ENCODE measurements at places on chromosomes 3 and 15.
A peak's percentile ranks its signal among the peaks of the same experiment; 100 is the strongest.

- DNase-seq: no peak
Measured at GRCh38 chr15:93719921-93720351, 511.4 kb upstream of the MCTP2 start.

- no peak for DNase-seq
Measured at GRCh38 chr3:88713233-88713691, 394.2 kb upstream of the EPHA3 start.

- DNase-seq: no peak
Measured at GRCh38 chr3:150414258-150414657, 6.2 kb downstream of the TSC22D2 start.

GRCh38 chr3:115099134-115099985 lies 47.7 kb downstream of the ZBTB20 start:
- no peak for DNase-seq

- no peak for DNase-seq
Measured at GRCh38 chr15:78256044-78256437, 8.3 kb upstream of the DNAJA4 start.

- DNase-seq: no peak
Measured at GRCh38 chr3:143054011-143054410, 52.6 kb downstream of the U2SURP start.

- no peak for DNase-seq
Measured at GRCh38 chr15:94305133-94305532, 73.8 kb downstream of the MCTP2 start.

GRCh38 chr3:129632056-129632455 lies 25.6 kb upstream of the PLXND1 start:
- no peak for DNase-seq

DNA sequence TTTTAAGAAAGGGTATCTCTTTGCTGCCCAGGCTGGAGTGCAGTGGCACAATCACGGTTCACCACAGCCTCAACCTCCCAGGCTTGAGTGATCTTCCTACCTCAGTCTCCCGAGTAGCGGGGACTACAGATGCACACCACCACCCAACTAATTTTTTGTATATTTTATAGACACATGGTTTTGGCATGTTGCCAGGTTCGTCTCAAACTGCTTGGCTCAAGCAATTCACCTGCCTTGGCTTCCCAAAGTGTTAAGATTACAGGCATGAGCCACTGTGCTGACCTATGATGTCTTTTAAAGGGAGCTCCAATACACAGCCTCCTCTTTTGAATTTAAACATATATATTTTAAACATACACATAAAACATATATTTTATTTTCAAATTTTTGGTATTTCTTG lies 60.9 kb downstream of the SLC9C1 start:
- DNase-seq: no peak

GRCh38 chr15:32871883-32872282 lies 154.1 kb downstream of the GREM1 start:
- DNase-seq: no peak

- DNase-seq: no peak
Measured at GRCh38 chr3:13308380-13308801, 111.7 kb downstream of the NUP210 start.

DNA sequence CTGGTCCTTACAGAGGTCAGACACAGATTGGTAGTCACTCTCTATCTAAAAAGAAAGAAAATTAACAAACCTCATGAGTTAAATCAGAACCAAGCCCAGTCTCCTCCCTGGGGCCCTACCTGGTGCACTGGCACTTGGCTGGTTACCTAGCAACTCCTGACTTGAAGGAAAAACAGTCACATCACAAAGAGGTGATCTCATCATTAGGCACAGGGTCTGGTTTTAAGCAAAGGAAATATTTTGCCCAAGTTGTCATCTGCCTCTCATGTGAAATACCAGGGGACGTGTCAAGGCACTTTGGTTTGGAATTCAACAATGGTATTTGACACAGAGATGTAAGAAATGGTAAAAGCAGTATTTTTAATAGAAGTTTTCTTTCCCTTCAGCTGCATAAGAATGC lies 47.7 kb upstream of the FMN1 start:
- DNase-seq: no peak

GRCh38 chr15:67945951-67946700 lies 106.3 kb upstream of the RNU6-1 start:
- no peak for DNase-seq

- DNase-seq: peak; percentile 78
Measured at GRCh38 chr3:129942296-129942695, 32.2 kb upstream of the TRH start.

- DNase-seq: no peak
Measured at GRCh38 chr3:57017459-57017845, 43.0 kb upstream of the SPATA12 start.

GRCh38 chr15:61853195-61853594 lies 207.1 kb downstream of the VPS13C start:
- no peak for DNase-seq

- DNase-seq: no peak
Measured at GRCh38 chr15:73295630-73296286, 73.0 kb downstream of the HCN4 start.

DNA sequence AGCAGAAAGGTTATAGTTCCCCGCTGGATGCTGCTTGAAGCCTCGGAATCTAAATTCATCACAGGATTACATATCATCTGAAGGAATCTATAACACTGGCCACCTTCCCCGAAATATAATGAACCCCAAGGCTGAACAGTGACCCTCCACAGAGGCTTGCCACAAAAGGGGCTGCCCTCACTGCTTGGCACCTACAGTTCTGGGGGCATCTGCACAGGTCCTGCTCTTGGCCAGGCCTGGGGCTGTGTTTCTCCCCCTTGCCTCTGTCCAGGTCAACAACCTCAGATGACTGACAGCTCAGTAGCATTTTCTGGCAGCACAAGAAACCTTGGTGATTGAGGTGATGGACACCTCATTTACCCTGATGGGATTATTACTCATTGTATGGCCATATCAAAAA lies 1.5 kb upstream of the ADAMTS17 start:
- DNase-seq: peak; percentile 28

DNA sequence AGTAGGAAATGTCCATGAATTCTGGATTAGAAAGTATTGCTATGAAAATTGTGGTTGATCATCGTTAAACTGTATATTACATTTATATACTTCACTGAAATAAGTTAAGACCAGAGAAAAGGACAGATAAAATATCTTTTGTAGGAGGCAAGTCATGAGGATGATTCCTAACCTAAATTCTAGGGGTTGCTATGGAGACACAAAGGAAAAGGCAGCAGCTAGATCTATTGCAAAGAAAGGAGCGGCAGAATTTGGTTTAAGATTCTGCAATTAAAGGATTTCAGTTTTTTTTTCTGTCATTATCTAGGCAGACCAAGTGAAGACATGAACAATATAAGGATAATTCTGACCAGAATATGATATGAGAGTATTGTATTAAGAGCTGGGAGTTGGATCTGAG lies 136.1 kb downstream of the CHL1 start:
- DNase-seq: no peak

- DNase-seq: no peak
Measured at GRCh38 chr15:98996169-98996568, 11.4 kb downstream of the PGPEP1L start.

- DNase-seq: no peak
Measured at GRCh38 chr3:30694148-30694547, 87.7 kb downstream of the TGFBR2 start.

- no peak for DNase-seq
Measured at GRCh38 chr3:6771171-6771570, 89.7 kb upstream of the GRM7 start.

DNA sequence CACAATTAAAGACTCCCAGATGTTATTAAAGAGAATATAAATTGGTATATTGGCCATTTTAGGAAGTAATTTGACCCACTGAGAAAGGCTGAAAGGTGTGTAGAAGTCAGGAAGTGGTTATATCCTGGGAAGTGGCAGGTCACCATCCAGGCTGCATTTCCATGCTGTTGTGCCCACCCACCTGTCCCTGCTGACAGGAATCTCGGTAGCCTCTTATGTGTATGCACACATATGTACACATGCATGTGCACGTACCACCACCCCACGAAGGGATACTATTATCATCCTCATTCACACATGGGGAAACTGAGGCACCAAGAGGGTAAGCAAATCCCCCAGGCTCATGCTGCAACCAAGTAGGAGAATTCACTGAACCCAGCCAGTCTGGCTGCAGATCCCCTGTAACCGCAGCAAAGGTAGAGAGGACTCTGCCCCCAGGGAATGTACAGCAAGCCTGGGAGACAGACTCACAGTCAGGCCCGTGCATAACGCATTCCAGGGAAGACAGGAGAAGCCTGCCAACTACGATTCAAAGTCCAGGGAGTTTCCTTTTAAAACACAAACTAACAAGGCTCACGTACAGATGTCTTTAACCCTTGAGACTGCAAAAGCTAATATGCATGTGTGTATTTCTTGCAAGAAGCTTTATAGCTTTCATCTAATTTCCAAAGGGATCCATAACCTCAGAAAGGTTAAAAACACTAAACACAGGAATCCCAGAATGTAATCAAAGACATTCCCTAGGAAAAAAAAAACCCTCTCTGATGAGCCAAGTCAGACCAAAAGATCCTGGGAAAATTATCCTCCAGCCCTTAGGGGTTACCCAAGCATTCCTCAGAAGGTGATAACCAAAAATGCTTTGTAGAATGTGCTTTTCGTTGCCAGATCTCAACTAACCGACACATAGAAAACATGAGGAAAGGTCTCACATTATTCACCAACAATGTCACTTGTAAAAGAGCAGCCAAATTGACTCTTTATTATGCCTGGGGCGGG lies 129.6 kb downstream of the ADAMTS17 start:
- DNase-seq: no peak

- no peak for DNase-seq
Measured at GRCh38 chr3:81740731-81741130, 20.7 kb downstream of the GBE1 start.

GRCh38 chr3:71570546-71570945 lies 13.0 kb downstream of the FOXP1 start:
- no peak for DNase-seq

DNA sequence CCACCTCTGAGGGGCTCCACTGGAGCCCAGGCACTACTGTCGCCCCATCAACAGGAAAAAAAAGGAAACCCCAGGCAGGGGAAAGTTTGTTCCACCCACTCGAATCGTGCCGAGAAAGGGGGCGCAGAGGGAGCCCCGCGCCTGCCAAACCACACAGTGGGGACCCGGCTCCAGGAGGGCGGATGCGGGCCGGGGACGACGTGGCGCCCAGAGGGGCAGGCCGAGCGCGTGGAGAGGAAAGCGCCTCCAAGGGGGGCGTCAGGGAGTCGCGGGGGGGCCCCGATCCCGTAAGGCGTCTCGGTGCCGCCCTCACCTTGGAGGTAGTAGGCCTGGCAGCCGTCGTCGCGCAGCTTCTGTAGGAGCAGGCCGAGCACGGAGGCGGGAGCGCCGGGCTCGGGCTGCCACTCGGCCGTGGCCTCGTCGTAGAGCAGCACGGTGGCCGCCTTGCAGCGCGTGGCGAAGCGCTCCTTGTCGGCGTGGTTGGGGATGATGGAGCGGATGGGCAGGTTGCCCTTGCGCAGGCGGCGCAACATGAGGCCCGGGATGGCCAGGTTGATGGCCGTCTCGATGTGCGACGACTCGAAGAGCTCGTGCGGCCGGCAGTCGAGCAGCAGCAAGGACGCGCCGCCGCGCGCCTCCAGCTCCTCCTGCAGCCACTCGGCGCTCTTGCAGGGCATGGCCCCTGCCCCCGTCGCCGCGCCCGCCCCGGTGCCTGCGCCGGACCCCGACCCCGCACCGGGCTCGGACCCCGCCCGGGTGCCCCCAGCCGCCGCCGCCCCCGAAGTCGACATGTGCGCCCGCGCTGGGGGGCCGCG lies 627 bp downstream of the DUSP7 start:
- no peak for DNase-seq

DNA sequence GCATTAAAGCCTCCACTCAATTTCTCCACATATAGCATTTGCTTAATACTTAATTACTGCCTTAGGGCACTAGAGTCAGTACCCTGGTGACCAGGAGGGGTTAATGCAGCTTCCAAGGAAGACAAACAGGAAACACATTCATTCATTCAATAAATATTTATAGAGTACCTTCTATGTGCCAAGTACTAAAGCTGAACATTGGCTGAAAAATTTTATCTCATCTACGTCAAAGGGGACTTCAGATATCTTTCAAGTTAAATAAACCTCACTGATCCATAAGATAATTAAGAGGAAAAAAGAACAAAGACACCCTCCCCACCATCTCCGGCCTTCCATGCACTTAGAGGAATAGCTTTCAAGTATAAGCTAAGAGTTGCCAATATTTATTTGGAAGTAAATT lies 156.9 kb upstream of the PRICKLE2 start:
- DNase-seq: no peak

DNA sequence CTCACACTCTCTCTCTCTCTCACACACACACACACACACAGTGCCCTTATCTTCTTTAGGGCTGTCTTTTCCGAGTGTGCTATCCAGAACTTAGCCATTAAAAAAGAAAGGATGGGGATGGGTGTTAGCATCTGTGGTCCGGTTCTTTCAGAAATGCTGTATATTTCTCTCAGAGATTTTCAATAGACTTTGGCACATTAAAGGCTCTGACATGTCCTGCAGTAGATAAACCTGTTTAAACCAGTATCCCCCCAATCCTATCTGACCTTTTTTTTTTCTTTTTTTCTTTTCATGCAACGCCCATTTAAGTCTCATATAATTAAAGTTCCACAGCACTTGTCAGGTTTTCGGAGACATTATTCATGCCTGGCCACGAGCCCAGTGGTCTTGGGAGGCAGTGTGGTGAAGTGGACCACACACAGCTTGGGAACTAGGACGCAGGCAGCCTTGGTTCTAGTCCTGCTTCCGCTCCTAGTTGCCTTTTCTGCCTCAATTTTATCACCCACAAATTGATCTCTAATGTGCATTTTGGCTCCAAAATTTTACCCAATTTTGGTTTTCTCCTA lies 13.3 kb downstream of the CAV3 start:
- no peak for DNase-seq

- no peak for DNase-seq
Measured at GRCh38 chr3:77825001-77825827, 785.3 kb downstream of the ROBO2 start.

DNA sequence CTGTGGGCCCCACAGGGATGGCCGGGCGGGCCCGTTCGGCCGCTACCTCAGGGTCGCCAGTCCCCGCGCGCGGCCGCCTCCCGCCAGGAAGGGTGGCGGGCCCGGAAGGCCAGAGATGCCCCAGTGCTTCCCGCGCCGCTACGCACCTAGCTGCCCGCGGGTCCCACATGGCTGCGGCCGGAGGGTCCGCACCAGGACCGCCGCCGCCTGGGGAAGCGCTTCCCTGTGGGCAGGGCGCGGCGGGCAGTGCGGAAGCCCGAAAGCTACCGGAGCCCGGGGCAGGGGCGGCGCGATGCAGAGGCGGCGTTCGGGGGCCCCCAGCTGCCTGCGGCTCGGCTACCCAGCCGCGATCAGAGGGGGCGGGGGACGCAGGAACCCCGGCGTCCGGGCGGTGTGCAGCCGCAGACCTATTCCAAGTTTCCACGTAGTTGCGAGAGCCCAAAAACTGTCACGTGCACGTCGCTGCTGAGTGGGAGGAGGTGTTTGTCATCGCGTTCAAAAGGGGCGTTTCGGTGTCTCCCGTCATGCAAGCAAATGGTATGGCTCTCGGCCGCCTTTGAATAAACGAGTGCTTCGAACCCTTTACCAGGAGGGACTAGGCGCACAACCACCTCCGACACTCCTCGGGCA lies at the start of gene TRANK1:
TRANK1 (minus strand) TSS at position 414 of the 630 bp plus-strand sequence; CDS start at position 169, 245 bp downstream.
- peak; percentile 79 for DNase-seq

GRCh38 chr3:114154321-114154821 lies 24.5 kb downstream of the DRD3 start:
- DNase-seq: no peak

GRCh38 chr3:94234177-94234788 lies 171.4 kb downstream of the NSUN3 start:
- no peak for DNase-seq
